ENCODE measurements at places on chromosomes 5 and 9. TPM values are rescaled to one million over a fixed set of nuclear protein-coding genes. Genes with fewer than 3 reads are reported as not detected.
A peak's percentile ranks its signal among the peaks of the same experiment; 100 is the strongest.

DNA sequence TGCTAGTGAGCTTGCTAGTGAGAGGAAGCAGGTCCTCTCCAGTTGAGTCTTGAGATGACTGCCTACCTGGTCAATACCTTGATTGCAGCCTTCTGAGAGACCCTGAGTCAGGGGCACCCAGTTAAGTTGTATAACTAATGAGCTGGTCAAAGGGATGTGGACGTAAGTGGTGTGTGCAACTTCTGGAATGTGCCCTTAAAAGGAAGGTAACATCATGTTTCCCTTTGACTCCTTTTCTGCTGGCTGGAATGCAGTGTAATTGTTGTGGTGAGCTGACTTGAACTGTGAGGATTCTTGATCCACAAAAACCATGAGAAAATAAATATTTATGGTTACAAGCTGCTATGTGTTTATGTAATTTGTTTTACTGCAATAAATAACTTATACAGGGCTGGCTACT, 2.4 kb upstream of the SNX2 start:
- DNase-seq = no peak

- DNase-seq = peak; percentile 70
Measured at GRCh38 chr9:4382722-4383317, 83.0 kb upstream of the GLIS3 start.

DNA sequence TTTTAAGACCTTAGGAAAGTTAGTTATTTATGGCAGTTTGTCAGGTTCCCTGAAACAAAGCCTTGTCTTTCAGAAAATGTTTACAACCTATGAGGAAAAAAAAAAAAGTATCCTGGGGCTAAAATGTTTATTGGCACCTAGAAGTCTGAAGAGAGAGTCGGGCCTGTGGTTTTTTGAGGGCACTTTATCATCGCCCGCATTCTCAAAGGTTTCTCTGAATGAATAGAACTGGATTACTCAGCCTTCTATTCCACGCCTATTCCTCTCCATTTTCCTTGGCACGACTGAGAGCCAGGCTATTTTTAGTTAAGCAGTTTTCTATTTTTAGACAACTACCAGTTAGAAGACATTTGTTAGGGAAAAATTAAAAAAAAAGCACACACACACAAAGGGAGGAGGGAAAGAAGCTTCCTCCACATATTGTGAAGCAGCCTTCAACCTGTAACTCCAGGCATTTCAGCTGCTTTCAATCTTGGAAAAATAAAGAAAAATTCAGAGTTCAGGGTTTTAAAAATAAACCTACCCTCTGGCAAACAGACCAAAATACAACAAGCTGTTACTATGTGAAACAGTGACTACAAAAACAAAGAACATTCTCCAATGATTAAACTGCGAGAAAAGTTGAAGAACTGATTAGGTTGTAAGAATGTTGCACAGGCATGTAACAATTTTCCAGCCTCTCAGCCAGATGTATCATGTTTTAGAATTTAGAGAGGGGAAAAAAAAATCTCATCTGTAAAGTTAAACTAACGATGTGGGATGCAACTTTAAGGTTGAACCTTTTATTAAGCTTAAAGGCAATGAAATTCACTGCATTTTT, 97.0 kb downstream of the MEF2C start:
- DNase-seq = peak; percentile 47

- no peak for DNase-seq
Measured at GRCh38 chr5:114176356-114176755, 185.5 kb upstream of the KCNN2 start.

GRCh38 chr5:174119468-174119881, 74.0 kb downstream of the NSG2 start:
- DNase-seq = no peak

GRCh38 chr5:138890644-138891043, 15.5 kb upstream of the LRRTM2 start:
- DNase-seq = no peak

DNA sequence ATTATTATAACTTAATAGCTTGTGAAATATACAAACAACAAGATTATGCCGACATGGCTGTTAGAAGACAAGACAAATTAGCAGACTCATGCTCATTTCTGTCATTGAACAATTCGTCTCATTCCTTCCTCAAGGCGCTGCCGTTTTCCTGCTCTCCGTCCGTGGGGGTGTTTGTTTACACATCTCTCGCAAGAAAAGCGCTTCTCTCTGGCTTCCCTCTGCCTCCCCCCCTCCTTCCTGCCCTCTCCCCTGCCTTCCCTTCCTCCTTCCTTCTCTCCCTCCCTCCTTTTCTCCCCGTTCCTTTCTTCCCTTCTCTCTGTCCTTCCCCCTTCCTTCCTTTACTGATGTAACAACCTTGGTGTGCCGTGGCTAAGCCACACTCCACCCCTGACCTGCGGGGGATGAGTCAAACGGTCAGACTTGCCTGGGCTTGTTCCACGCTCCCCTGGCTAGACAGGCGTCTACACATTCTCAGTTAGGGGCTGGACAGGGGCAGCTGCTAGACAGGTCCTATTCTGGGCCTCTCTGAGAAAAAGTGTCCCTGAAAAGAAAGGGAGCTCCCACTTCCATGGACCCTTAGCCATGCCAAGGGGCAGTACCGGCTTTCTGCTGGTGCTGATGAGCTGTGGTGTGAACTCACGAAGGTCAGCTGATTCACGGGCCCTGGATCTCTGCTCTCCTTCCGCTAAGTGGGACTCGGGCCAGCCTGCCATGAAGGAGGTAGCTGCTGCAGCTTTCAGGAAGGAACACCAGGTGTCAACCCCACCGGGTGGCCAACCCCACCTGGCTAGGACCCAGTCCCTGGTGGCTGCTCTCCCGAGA, 32.0 kb upstream of the SPTLC1 start:
- DNase-seq = no peak

DNA sequence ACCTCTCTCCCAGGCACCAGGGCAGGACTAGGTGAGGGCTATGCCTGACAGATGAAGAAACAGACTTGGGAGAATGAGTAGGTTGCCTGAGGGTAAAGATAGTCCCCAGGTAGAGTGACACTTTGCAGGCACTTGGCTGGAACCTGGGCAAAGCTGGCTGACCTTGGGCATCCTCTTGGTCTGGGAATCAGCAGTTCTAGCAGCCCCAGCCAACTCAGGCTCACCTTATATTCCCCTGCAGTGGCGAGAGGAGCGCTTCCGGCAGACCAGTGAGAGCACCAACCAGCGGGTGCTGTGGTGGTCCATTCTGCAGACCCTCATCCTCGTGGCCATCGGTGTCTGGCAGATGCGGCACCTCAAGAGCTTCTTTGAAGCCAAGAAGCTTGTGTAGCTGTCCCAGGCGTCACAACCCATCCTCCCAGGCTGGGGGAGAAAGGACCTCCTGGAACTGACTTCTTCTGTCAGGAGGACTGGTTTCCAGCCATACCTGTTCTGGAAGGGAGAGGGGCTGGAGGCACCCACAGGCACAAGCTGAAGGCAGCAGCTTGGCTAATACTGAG, 3.1 kb downstream of the TMED9 start:
- DNase-seq = no peak

DNA sequence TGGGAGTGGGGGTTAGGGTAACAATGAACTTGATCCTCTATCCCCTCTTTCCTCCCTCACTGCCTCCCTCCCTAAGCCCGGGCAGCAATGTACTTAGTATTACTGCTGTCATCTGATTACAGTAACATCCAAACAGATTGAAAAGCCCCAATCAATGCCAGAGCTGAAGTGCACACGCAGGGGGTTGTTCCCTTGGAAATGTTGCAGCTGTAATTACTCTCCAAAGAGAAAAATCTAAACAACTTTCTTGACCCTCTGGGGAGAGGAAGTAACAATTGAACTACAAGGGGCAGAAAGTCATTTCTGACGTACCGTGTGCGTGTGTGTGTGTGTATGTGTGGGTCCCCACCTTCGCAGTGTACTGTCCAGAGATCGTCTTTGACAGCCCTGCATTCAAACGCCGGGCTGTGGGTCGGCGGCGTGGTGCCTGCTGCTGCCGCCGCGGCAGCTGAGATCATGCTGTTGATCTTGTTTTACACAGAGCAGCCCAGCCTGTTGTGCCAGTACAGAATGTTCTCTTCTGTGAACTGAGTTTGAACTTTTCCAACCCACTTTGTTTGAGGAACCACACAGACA, 66.0 kb upstream of the KLF9 start:
- peak; percentile 44 for DNase-seq

DNA sequence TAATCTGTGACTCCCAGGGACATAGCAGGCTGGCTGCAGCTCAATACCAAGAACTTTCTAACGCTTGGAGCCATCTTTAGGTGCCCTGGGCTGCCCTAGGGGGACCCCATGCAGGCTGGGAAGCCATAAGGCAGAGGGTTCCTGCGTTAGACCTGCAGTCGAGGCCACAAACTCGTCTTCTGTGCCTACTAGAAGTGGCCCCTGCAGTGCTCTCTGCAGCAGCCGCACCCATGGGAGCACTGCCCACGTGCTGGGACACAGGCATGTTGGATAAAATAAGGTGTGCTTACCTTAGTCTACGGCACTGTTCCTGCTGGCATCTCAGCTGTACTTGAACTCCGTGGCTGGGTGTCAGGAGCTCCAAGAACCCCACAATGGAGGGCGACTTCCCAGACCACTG, 9.4 kb downstream of the TOR1B start:
- DNase-seq = no peak

GRCh38 chr5:35098214-35098613, 50.5 kb upstream of the AGXT2 start:
- DNase-seq = peak; percentile 47

DNA sequence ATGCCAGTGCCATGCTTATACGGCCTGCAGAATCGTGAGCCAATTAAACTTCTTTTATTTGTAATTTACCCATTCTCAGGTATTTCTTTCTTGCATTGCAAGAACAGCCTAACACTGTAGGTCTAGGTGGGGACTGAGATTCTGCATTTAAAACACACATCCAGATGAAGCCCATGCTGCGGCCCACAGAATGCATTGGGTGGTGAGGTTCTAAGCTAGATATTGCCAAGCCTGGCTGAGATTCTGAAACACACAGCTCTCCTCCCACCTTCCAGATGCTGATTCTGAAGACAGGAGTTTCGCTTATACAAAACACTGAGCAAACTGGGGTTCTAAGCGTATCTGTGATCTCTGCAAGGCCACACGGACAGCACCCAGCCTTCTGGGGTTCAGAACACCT, 75.1 kb downstream of the DAPK1 start:
- DNase-seq = no peak

DNA sequence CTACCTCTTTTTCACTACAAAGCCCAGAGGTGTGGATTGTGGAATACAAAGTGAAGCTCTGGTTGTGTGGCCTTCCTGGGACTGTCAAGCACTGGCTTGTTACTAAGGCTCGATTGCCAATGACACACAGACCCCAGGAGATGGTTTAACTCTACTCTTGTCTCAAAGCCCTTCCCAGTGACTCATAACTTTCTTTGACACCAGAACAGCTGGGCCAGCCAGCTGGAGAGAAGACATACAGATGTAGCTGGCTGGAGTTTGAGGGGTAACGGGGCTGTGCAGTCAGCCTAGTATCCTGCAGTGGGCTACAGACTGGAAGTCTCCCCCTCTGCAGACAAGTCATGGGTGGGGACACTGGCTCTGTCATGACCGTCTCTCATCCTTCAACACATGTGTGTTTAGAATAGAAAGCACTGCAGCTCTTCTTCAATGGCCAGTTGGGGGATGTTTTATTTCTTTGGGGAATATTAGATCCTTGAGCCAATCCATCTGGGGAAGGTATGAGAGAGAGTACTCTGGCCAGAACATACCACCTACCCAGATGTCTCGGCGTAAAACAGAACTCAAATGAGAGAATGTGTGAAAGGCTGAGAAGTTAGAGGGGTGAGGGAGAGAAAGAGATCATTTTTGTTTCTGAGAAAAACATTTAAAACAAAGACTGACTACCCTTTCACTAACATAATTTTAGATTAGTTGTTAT, 53.3 kb downstream of the SEMA6A start:
- DNase-seq = no peak

GRCh38 chr5:139090581-139090980, 107.6 kb downstream of the SIL1 start:
- DNase-seq = no peak

Gene LCN9
- total RNA-seq = not detected

Gene GPR151
- total RNA-seq = 0.18 TPM

Gene IFNA13
- not detected for total RNA-seq

Gene MAP1B
- 564 TPM for total RNA-seq

Gene GABRA1
- total RNA-seq = 34.5 TPM

Gene MAST4
- total RNA-seq = 21.5 TPM

Gene PCAT7
- not detected for total RNA-seq

Gene RLN2
- 1.4 TPM for total RNA-seq

Gene FAM151B
- 14.7 TPM for total RNA-seq

Gene ARHGEF28
- total RNA-seq = 6.7 TPM

Gene INSL4
- not detected for total RNA-seq

Gene SLC36A3
- not detected for total RNA-seq

Data from cerebellum (tissue), 4 donors.